ENCODE measurements at places on chromosomes 4 and X.
A peak's percentile ranks its signal among the peaks of the same experiment; 100 is the strongest.

- no peak for DNase-seq
Measured at GRCh38 chrX:67604979-67605703, 61.3 kb downstream of the AR start.

DNA sequence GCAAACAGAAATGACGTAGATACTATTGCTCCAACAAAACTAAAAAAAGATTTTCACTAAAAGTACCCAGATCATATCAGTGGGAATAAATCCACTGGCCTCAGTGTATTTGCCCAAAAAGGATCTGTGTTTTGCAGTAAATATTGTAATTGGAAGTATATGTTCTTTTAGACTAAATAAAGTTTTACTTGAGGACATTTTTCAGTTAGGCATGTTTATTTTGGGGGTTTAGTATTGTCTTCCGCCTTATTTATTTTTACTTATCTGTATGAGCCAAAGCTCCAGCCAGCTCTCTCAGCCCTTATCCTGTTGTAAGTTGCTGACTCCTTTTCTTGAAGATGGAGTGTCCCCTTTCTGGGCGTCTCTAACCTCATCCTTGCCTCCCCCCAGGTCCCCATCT is 49.8 kb downstream of the PTTG2 start:
- DNase-seq: no peak

DNA sequence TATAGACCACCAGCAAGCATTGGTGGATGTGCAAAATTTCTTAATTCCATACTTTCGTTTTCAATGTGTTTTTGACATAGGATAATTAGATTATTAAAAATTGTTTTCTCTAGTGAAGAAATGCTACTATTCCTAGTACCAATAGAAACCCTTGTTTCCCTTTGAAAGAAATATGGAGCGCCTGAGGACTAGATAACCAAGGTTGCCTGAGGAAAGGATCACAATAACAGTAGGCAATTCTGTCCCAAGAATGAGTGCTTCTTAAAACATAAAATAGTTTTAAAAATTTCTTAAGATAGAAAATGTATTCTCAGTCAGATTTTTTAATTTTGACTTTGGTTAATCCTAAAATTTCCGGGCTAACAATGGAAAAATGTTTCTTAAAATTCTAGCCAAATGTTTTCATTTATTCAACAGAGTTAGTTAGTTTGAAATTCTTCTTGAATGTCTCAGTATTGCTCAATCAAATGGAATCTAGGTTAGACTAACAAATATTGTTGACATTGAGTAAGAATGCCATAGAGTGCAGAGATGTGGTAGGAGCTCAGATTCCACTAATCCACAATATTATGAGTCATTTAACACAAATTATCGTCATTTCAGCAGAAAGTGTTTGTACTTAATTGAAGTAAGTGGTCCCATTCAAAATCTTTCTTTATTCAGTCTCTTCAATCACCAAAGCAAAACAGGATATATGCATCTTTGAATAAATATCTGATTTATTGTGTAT is 666.0 kb downstream of the GRID2 start:
- DNase-seq: peak; percentile 83

GRCh38 chr4:1196421-1197183 is 24.2 kb upstream of the SPON2 start:
- peak; percentile 58 for DNase-seq

- DNase-seq: no peak
Measured at GRCh38 chr4:149311076-149311475, 504.6 kb downstream of the IQCM start.

All from DMS53 (cell line).